ENCODE measurements at places on chromosomes 6 and 20.

DNA sequence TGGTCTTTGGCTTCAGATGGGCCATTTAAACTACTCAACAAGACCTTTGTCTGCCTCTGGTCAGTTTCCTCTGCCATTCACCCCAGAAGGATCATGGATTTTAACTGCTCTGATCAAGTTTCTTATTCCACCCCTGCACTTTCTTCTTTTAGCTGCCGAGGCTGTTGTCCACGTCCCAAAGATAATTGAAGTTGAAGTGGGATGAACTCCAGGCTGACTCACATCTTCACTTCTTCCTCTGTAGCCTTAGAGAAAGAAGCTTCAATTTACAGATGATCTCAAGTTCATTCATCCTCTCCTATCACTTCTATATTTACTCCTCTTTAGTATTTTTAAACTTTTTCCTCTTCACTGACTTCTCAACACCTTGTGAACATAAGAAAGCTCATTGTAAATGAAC is 651.6 kb downstream of the UTRN start:
- peak; percentile 20 for DNase-seq

DNA sequence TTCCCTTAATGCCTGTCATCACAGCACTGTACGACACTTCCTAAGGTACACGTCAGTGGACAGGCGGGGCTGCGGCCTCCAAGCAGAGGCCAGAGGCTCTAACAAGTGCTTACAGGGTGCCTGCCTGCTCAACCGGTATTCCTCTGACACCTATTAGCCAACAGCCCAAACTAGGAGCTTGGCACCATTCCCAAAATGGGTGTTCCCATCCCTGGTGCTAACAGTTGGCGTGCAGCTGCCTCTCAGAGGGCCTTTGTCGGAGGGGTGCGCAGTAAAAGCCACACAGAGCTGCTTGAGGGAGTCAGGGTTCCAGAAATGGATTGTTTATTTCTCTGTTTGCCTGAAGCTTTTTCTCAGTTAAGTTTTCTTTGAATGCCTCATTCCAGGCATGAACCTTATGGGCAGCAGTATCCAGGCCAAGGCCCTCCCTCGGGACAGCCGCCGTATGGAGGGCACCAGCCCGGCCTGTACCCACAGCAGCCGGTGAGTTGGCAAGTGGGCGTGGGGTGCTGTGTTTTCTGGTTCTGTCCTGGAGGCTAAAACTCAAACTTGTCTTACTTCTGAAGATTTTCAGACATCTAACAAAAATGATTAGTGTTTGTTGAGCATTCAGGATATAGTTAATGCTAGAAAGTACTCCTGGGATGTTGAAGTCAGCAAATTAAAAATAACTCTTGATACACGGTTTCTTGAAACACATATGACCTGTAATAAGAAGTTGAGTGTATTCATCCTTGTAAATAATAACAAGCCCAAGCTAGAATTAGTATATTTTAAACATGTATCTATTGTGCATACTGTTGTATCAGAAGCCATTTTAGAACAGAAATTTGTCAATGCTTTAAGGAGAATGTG is 124.7 kb downstream of the TMEM242 start:
- peak; percentile 24 for DNase-seq

- DNase-seq = no peak
Observed at GRCh38 chr6:161013695-161014094, 22.1 kb downstream of the MAP3K4 start.

GRCh38 chr6:19759117-19759880 is 77.9 kb upstream of the ID4 start:
- DNase-seq = peak; percentile 89

Measured in AG10803 (cell line).